Stimulated activated CD8-positive, alpha-beta memory T cell treated with anti-CD3 and anti-CD28 coated beads, Interleukin-15, amount 100 ng/mL, for 1 hour (primary cell): ENCODE measurements at places on chromosomes 5 and 9.

- DNase-seq: no peak
Measured at GRCh38 chr9:110440172-110440571, 102.5 kb upstream of the TXNDC8 start.

DNA sequence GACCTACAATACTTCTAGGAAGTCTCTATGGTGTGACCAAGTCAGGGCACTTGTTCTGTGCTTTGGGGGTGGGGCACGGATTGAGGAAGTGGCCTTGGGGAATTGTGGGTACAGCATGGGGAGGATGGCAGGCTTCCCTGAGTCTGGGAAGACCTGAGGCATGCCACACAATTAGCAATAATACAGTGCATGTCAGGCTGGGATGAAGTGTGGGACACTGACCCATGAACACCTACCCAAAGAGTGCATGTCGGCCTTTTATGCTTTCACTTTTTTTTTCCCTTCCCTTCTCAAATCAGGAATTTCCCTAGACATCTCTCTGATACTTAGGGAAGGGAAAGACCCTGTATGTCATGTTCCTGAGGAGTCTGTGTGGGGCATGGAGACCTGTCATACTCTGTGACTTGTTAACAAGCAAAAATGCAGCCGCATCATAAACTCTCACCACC lies 146.4 kb downstream of the PALM2AKAP2 start:
- DNase-seq: no peak

- DNase-seq: no peak
Measured at GRCh38 chr5:177389241-177390169, 5.3 kb downstream of the SLC34A1 start.

DNA sequence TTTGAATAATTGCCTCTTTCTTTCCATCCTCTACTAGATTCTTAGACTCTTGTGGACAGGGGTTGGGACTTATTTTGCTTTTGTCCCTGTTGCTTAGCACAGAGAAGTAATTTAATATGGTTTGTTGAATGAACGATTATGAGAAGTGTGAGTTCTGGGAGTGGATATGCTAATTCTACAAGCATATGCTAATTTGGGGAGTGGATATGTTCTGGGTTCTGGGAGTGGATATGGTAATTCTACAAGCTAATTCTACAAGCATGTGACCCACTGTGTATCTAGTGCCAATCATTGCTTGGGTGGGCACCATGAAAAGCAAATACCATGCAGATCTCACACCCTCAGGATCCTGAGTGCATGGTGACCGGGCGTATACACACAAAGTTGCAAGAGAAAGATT lies 181.8 kb upstream of the IL12B start:
- no peak for DNase-seq

GRCh38 chr9:21465859-21466518 lies 16.1 kb downstream of the IFNE start:
- no peak for DNase-seq

DNA sequence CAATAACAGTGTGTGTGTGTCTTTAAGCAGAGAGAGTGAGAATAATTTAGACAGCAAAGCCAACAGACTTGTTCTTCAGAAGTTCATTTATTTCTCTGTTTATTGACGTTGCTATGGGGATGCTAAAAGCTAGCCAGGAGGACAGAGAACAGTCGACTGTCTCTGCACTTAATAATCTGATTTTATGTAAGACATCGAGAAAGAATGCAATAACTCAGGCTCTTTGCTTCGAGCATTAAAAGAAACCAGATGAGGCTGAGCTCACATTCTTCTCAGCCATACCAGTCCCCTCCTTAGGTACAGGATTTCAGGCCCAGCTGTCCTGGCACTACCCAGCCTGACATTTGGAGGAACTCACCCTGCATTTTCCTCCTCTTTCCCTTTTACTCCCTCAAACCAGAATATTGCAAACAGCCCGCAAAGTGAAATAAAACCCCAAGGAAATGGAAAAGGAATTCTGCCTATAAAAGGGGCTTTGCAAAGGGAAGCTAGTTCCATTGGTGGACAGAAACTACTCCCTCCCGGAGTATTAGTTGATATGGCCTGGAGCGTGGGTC lies 44.5 kb upstream of the DPYSL3 start:
- DNase-seq: no peak

GRCh38 chr9:135127718-135128670 lies 40.5 kb downstream of the OLFM1 start:
- DNase-seq: no peak

GRCh38 chr9:114382699-114383520 lies 4.9 kb downstream of the AKNA start:
- peak; percentile 48 for DNase-seq

- DNase-seq: no peak
Measured at GRCh38 chr5:83871533-83872395, 151.1 kb upstream of the HAPLN1 start.
